D721Med (cell line): ENCODE measurements at places on chromosomes 12 and 14.

DNA sequence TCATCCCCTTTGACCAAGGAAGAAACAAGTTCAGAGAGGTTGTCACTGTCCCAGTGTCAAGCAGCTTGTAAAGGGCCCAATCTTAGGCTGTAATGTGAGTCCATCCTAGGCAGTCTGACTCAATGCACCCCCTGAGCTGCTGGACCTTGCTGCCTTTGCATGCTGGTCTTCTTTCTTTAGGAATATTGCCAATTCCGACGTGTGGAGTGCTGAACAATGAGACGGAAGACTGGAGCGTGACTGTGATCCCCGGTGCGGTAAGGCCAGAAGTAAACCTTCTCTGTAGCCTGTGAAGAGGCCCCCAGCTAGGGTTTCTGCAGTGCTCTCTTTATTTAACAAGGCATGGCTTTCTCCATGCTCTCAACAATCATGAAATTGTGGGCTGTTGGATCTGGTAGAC, 963 bp downstream of the TCTN2 start:
- DNase-seq, result no peak

GRCh38 chr12:3035815-3036702, 41.1 kb upstream of the TSPAN9 start:
- DNase-seq, result no peak

DNA sequence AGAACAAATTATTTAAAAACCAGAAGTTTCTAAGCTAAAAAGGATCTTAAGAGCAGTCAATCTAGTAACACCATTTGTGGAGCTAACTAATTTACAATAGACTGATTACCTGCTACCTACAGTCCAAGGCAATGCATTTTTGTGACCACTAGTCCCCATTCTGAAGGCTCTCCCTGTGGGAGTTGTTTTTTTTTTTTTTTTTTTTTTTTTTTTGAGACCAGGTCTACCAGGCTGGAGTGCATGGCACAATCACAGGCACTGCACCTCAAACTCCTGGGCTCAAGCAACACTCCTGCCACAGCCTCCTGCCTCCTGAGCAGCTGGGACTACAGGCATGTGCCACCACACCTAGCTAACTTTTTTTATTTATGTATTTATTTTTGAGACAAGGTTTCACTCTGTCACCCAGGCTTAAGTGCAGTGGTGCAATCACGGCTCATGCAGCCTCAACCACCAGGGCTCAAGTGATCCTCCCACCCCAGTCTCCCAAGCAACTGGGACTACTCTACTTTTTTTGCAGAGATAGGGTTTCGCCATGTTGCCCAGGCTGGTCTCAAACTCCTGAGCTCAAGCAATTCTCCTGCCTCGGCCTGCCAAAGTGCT, 3.9 kb downstream of the GNPTAB start:
- DNase-seq, result no peak

DNA sequence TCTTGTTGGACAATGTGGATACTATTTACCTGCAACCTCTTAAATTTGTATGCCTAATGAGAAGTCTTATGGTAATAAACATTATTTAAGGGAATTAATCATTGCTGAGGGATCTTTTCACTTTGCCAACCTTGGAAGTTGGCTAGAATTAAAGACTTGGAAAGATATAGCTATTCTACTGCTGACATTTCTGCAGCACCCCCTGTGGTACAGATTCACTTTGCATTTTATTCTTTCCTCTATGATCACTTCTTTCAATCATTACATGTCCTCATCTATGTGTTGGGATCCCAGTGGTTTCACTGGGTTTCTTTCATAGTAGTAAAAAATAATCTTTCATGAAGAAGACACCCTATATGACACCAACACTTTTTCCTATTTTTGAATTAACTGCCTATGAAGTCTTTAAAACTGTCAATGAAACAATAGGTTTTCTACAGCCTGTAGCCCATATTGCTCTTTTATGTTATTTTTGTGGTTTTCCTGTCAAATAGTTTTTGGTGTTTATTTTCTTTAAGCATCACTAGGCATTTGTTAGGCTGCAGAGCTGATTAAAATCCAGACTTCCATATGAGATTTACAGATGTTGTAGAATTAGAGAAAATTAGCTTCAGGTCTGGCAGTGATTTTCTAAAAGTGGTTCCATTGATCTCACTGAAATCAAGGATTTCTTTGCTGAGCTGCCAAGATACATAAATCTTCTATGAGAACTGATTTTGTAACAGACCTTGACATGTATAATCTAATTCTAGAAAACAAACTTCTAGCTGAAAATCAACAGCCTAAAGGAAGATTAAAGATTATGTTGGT, 256.1 kb downstream of the NAV3 start:
- DNase-seq, result no peak

DNA sequence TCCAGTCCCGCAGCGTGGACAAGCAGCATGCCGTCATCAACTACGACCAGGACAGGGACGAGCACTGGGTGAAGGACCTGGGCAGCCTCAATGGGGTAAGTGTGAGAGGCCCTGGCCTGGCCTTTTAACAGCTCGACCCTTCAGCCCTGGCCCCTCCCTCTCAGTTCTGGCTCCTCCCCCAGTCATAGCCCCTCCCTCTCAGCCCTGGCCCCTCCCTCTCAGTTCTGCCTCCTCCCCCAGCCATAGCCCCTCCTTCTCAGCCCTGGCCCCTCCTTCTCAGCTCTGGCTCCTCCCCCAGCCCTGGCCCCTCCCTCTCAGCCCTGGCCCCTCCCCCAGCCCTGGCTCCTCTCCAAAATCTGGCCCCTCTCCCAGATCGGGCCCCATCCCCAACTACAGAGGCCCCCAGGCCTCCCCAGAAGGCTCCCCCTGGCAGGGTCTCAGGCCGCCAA, 11.2 kb downstream of the CEP170B start:
- no peak for DNase-seq

GRCh38 chr12:76786986-76787385, 23.1 kb downstream of the ZDHHC17 start:
- DNase-seq, result no peak

DNA sequence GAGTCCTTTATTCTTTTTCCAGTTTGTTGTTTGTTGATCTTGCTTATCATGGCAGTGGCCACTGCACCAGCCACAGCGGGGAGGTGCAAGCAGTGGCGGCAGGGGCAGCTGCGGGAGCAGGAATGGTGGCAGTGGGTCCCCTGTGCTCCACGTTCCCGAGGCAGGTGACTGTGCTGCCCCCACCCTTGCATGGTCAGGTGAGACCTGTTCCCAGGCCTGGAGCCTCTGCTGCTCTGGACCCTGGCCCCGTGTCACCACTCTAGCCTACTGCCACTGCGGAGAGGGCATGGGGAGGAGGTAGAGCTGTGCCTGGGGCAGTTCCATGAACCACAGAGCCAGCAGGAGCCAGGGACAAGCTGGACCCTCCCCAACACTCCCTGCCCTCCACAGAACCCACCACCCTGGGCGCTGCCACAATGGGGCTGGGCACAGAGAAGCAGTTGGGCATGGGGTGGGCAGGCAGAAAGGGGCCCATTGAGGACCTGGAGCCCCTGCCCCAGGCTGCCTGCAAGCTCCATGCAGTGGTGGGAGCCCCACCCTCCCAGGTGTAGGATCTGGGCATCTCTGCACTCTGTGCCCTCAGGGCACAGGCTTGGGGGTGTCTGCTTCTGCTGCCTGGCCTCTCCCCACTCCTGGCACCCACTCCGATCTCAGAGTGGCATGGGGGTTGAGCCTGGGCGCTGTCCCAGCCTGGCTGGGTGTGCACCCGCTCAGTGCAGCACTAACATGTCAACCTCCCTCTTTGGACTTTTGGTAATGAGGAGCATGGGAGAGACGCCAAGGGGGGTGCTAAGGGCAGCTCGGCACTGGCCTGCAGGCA, 23.1 kb upstream of the WDR20 start:
- no peak for DNase-seq

- DNase-seq, result no peak
Measured at GRCh38 chr12:106519607-106520021, 63.2 kb upstream of the RFX4 start.

GRCh38 chr12:29333178-29333577, 47.8 kb downstream of the ERGIC2 start:
- DNase-seq, result no peak

DNA sequence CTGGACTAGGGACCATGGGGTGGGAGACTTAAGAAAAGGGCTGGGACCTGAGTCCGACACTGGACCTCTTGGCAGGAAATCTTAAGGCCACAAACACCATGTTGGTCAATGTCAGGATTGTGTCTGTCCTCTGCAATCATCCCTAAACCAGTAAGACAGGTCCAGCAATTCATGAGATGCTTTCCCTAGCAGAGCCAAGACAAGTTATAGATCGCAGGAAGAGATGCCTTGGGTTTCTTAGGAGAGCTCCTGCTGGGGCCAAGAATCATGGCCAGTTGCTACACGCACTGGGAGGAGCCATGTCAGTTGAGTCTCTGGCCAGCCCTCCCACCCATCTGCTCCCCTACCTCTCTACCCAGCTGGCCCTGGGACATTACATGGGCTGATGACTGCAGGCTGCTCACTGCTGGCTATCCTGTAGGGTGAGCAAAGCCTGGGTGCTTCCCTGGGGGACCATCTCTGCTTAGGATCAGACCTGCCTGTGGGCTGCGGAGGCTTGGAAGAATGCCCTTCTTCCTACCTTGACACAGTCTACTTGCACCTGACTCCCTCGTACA, 14.2 kb downstream of the PLEKHH1 start:
- no peak for DNase-seq

DNA sequence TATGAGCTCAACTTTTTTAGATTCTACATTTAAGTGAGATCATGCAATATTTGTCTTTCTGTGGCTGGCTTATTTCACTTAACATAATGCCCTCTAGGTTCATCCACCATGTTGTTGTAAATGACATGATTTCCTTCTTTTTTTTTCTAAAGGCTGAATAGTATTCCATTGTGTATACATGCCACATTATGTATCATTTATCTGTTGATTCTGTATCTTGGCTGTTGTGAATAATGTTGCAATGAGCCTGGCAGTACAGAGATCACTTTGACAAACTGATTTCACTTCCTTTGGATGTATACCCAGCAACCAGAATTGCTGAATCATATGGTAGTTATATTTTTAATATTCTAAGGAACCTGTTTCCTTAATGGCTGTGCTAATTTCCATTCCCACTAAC, 19.1 kb downstream of the FBXW8 start:
- no peak for DNase-seq

DNA sequence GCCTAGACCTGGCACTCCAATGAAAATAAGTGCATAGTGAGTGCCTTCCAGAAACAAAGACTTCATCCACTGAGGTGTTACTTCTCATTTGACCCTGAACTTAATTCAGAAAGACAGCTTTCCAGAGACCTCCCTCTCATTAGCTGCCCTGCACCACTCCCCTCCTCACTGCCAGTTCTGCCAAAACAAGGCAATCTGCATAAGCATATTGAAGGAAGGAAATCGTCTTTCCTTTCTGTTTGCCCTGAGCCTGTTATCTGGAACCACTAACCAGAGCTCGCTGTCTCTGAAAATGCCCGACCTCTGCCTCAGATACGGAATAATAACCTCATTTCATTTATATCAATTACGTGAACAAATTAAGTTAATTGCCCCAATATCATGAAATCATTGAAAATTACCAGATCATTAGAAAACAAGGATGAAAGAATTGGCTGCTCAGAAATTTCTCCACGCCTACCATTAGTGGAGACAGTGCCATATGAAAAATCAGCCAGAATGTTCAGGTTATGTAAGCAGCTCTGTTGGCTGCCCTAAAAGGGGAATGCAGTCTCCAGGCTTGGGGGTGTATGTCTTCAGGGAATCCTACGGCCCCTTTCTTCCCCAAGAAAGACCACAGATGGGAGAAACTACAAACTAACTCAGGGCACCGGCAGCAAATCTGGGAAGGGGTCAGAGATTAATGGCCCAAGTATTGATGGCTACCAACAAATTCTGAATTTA, 149.9 kb upstream of the FKBP4 start:
- no peak for DNase-seq

- DNase-seq, result no peak
Measured at GRCh38 chr14:73381380-73382013, 76.8 kb downstream of the NUMB start.

DNA sequence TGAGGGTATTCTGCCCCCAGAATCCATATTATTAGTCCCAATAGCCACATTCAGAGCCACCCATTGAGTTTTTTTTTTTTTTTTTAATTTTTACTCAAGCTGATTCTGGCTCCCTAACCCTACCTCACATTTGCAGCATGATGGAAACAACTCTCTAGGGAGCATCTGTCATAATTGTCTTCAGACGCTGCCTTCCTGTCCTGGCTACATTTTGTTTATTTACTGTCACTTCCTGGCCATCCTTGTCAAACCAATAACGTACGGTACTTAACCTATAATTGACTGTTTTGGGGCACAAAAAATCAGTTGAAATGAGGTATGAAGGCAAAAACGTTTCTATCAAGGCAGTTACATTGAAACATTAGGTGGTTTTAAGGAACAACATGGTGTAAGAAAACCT, 2.1 kb downstream of the GLIPR1 start:
- no peak for DNase-seq

DNA sequence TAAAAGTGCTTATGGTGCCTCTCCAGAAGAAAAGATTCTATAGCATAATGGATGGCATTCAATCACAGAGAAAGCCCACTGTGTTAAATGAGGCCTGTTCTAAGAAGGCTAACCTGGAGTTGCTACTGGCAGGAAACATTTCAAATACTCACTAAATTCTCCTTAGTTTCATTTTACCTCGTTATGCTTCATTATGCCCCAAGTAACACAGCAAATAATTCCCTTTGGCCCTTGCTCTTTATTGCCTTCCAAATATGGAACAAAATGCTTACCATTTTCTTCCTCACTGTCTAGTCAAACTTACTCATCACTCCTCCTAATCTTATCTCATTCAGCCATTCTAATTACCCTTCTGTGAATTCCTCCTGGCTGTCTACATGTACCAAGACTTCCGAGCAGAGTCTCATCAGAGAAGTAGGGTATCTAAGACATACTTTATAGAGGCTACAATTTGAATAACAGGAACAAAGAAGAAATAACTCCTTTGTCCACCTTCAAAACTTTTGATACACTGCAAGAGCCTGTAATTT, 292.1 kb upstream of the CLEC14A start:
- DNase-seq, result no peak

GRCh38 chr14:95286645-95287044, 33.1 kb downstream of the CLMN start:
- DNase-seq, result no peak

- no peak for DNase-seq
Measured at GRCh38 chr14:92386165-92386564, 63.2 kb downstream of the SLC24A4 start.

- no peak for DNase-seq
Measured at GRCh38 chr14:30194741-30195148, 267.1 kb upstream of the PRKD1 start.

DNA sequence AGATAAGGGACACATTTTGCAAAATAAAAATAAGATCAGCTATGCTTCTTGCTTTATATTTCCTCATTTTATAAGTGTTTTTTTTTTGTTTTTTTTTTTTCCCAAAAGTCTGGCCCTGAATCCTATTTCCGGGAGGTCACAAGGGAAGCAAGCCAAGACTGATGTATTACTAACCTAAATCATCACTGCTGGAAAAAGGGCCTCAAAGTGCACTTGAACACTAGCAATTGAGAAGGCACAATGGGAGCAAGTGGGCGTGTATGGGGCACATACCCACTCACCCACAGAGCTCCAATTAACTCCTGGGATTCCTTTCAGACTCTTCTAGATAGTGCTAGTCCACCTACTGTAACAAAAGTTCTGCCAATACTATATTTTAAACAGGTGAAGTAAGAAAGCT, 58.8 kb downstream of the STON2 start:
- DNase-seq, result no peak
